Stimulated activated CD8-positive, alpha-beta memory T cell treated with anti-CD3 and anti-CD28 coated beads, Interleukin-4, amount 100 ng/mL, for 24 hours (primary cell): ENCODE measurements at places on chromosomes 2 and 18.

- DNase-seq = no peak
Measured at GRCh38 chr18:3388980-3389379, 61.0 kb upstream of the TGIF1 start.

GRCh38 chr2:107936433-107937359, 49.6 kb upstream of the SLC5A7 start:
- no peak for DNase-seq

DNA sequence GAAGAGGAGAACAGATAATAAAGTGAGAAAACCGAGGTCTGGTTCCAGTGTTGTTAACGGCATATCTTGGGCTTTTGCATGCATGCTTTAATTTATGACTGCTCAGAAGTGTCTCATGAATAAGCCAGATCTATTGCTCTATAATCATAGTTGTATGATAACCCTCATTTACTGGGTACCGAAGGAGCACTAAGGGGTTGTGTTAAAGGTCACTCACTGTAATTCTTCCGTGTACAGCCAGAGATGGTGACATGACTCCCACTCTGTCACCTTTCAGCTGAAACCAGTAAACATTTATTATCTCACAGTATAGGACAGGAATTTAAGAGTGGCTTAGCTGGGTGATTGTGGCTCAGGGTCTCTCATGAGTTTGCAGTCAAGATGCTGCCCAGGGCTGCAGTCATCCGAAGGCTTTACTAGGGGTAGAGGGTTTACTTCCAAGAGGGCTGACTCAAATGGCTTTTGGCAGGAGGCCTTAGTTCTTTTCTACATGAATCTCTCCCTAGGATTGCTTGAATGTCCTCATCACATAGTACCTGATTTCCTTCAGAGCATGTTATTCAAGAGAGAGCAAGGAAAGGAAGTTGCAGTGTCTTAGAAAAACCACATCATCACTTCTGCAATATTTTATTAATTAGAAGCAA, 107.0 kb downstream of the NAB1 start:
- DNase-seq = no peak

GRCh38 chr2:240705204-240705791, 13.6 kb downstream of the AQP12A start:
- no peak for DNase-seq

GRCh38 chr2:86697551-86698104, 22.5 kb upstream of the RMND5A start:
- DNase-seq = no peak

DNA sequence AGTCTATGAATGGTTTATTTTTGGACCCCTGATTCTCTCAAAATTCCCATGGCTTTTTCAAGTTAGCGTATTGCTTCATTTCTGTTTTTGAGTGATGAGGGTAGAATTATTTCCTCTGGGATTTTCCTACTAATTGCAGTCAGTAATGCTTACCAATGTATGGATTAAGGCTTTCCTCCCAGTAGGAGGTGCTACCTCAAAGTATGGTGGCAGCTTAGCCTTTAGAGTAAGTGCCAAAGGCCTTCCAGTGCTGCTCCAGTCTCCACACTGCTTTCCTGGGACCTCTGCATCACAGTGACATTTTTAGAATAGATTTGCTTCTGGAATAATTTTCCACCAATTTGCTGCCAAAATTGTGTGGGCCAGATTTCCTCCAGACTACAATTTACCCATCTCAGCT, 16.2 kb upstream of the SSB start:
- no peak for DNase-seq

DNA sequence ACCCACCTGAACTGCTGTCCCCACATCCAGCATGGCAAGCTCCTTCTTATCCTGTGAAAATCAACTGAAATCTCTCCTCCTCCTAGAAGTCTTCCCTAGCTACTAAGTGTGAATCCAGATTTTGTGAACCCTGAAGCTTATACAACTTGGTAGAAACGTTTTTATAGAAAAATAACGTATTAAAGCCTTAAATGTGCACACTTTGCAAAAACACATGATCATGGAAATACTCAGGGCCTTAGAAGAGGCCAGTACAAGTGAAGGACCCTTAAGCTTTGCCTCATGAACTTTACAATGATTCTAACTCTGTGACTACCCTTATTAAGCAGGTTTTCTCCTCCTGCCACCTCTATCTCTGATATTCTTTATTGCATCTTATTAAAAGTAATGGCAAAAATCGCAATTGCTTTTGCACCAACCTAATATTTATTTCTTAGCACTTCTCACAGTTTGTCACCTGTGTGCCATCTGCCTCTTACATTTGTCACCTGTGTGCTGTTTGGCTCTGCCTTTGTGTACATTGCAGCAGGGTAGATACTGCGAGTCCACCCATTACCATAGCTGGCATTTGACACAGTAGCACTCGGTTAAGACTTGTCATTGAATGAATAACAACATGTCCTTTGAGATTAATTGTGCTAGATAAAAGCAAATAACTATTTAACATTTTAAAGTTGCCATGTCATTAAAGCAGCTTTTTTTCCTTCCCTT, 42.2 kb downstream of the FRZB start:
- no peak for DNase-seq

- DNase-seq = no peak
Measured at GRCh38 chr18:58533766-58534165, 95.1 kb downstream of the ALPK2 start.

DNA sequence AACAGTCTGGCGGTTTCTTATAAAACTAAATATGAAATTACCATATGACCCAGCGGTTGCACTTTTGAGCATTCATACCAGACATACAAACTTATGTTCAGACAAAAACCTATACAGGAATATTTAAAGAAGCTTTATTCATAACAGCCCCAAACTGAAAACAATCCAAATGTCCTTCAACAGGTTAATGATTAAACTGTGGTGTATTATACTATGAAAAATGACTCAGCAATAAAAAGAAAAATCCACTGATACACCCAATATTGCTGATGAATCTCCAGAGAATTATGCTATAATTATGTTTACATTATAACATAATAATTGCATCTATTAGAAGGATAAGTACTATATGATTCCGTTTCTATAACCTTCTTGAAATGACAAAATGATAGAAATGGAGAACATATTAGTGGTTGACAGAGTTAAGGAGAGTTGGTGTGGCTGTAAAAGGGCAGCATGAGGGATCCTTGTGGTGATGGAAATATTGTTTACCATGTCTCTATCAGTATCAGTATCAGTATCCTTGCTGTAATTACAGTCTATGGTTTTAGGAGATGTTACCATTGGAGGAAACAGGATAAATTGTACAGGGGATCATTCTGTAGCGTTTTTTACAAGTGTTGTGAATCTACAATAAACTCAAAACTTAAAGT, 127.1 kb downstream of the DSC3 start:
- DNase-seq = no peak

DNA sequence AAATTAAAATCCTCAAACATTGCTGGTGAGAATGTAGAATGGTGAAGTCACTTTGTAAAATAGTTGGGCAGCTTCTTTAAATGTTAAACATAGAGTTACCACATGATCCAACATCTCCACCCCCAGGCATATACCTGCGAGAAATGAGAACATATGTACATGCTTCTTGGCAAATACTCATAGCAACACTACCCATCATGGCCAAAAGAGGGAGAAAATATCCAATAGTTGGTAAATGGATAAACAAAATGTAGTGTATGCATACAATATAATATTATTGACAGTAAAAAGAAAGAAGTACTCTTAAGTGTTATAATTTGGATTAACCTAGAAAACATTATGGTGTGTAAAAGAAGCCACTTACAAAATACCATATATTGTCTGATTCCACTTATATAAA, 185.9 kb downstream of the CDH7 start:
- no peak for DNase-seq

- DNase-seq = peak; percentile 2
Measured at GRCh38 chr2:34096562-34097171, 497.6 kb upstream of the FAM98A start.

GRCh38 chr2:236998758-236999157, 86.9 kb upstream of the COPS8 start:
- no peak for DNase-seq

- no peak for DNase-seq
Measured at GRCh38 chr2:199339891-199340605, 117.7 kb downstream of the SATB2 start.

GRCh38 chr2:138962686-138963085, 182.5 kb upstream of the NXPH2 start:
- DNase-seq = no peak

GRCh38 chr18:24274837-24275236, 122.8 kb downstream of the OSBPL1A start:
- no peak for DNase-seq

DNA sequence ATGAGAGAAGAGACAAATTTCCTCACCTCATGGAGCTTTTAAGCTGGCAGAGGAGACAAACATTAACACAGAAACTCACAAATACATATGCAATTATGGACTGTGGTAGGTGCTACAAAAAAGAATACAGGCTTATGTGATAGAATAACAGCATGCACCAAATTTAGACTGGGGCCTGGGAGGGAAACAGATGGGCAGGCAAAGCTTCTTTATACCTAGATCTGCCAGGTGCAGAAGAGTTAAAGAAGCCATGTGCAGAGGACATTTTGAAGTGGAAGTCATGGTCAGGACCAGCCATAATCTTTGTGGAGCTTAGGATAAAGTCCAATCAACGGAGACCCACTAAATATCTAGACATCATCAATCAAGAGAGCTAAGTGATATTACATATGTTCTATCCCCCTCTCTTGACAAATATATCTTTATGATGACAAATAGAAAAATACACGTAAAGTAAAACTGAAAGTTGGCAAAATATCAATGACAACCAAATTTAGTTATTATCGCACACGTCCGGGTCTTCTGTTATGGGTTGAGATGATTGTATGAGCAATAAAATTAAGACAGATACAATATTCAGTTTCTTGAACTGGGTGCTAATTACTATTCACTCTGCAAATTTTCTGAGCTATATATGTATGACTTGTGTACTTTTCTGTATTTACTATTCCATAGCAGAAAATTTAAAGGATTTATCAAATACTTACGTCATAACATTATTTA, 44.1 kb downstream of the CD28 start:
- no peak for DNase-seq

GRCh38 chr2:45942237-45942738, 290.8 kb downstream of the PRKCE start:
- DNase-seq = no peak

DNA sequence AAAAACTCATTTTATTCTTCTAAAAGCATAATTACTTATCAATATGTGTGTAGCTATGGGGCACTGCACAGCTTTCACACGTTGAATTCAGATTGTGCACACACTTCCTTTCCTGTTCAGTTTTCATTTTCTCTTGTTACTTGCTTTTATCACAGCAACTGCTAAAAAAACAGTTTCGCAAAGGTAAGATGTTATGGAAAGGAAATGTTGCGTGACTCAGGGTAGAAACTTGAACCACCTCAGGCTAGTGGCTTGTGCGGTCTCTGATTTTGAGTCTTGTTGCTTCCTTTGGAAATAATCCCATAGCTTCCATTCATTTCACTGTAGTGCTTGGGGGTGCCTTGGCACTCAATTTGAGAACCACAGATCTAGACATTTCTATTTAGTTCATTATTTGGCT, 171.9 kb downstream of the FMNL2 start:
- no peak for DNase-seq

DNA sequence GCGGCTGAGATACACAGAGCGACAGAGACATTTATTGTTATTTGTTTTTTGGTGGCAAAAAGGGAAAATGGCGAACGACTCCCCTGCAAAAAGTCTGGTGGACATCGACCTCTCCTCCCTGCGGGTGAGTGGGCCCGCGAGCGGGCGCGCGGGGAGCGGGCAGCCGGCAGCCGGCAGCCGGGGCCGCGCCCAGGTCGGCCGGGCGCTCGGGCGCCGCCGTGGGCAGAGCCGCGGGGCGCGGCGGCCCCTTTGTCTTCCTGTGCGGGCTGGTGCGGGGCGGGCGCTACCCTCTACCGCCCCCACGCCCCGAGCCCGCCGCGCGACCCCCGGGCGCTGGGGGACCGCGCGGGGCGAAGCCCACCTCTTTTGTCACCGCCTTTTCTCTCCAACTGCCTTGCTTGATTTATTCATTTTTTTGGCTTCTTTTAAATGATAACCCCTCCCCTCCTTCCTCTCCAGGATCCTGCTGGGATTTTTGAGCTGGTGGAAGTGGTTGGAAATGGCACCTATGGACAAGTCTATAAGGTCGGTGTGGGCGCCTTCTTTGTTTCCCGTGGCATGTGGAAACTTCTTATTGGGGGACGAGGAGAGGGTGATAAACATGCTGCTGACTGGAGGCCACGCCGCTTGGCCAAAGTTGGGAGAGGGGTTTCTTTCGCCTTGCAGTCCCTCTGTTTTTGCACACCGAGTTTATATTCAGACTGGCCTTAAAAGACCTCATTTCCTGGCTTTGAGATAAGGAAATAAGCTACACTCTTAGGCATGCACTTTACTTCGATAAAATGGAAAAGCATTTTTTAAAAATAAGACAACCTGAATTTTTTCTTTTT, 722 bp downstream of the MAP4K4 start:
- DNase-seq = no peak

- DNase-seq = no peak
Measured at GRCh38 chr18:55079481-55080355, 120.5 kb upstream of the CCDC68 start.

- DNase-seq = no peak
Measured at GRCh38 chr18:31977270-31977872, 34.4 kb upstream of the TRAPPC8 start.

- DNase-seq = no peak
Measured at GRCh38 chr2:241061275-241061674, 40.8 kb downstream of the MTERF4 start.

DNA sequence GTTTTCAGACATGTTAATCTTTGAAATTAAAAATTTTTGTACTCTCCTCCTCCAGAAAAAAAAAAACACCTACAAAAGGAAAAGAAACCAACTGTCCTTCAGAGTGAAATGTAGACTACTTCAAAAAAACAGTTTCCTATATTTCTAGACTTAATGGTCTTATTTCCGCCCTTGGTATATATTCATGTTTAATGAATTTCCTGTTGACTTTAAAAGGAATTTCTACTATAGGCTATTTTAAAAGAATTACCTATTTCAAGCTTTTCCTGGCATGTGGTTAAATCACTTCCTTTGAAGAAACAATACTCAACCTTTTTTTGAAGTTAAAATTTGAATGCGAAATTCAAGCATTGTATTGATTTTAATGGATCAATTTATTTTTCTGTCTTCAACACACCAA, 29.2 kb downstream of the GULP1 start:
- no peak for DNase-seq

GRCh38 chr18:63980027-63980426, 10.1 kb downstream of the SERPINB8 start:
- DNase-seq = no peak

DNA sequence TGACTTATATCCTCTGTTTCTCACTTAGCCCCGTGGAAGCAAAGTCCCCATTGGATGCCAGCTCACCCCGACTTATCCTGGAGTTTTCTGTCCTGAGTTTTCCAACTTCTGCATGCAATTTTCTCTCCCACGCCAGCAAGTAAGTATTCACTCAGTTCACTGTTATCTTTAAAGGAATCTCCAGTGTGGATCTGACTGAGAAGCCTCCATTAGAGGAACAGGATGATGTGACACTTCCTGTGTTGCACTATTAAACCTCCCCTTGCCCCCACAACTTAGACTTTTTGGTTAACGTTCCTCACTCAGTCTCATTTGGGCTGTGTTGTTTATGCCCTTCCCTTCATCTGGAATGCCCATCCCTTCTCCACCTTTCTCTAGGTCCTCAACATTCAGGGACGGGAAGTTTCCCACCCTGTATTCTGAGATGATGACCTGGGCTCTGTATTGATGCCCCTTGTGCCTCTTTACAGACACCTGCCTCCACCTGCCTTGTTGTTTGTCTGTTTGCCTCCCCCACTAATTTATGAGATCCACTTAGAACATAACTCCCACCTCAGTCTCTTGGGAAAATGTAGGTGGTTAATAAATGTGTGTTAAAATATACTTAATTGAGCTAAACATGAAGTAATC, 536.1 kb upstream of the RAB6C start:
- DNase-seq = no peak
